Activated CD8-positive, alpha-beta T cell treated with anti-CD3 and anti-CD28 coated beads for 36 hours (primary cell): ENCODE measurements at places on chromosomes 2 and 18. TPM values are rescaled to one million over a fixed set of nuclear protein-coding genes. Genes with fewer than 3 reads are reported as not detected.
A peak's percentile ranks its signal among the peaks of the same experiment; 100 is the strongest.

NCKAP5 gene
- not detected for total RNA-seq

MAPK4 gene
- not detected for total RNA-seq

RBM43 gene
- 3.4 TPM for total RNA-seq

TDRD15 gene
- total RNA-seq, result not detected

- peaks cover 2% of the 10 kb centered on the region for H3K27me3 ChIP-seq
- H3K4me3 ChIP-seq, result no peak overlapping the region
- no peak for DNase-seq
- no peaks in the 10 kb centered on the region for H3K4me1 ChIP-seq
- H3K27ac ChIP-seq, result no peak overlapping the region
Measured at GRCh38 chr2:5482929-5483331, 209.3 kb upstream of the SOX11 start.

- peak; percentile 39 for DNase-seq
- H3K27ac ChIP-seq, result no peak overlapping the region
- no peaks in the 10 kb centered on the region for H3K36me3 ChIP-seq
- H3K4me3 ChIP-seq, result no peak overlapping the region
Measured at GRCh38 chr2:68971591-68972231, 2.7 kb upstream of the GKN1 start.

DNA sequence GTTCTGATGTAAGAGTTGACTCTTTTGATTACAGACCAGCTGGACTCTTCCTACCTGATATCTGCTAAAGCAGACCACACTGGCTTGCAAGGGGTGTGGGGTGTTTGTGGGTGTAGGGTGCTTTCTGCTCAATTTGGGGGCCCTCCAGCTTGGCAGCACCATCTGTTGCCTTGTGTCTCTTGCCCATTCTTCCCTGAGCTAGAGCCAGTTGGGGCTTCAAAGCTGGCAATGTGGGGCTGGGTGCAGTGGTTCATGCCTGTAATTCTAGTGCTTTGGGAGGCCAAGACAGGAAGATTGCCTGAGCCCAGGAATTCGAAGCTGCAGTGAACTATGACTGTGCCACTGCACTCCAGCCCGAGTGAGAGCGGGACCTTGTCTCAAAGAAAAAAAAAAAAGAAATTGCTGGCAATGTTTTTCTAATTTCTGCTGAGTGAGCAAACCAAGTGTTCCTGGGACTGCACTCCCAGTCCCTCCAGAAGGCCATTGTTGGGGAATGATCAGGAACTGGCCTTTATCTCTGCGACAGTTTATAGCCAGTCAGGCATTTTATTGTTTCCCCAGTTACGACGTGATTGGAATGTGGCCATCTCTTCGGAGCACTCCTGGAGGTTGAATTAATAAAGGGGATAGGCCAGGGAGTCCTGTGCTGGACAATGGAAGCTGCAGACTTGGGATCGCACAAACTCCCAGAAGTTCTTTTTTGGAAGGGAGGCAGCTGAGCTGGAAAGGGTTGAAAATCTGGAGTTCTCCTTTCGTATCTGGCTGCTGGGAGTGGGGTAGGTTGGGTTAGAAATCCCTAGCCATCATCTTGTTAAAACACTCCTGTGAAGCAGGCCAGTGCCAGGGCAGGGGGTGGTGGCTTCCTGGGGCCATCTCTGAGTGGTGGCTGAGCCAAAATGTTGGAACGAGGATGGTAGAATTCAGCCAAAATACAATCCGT is 57.2 kb downstream of the LIPG start:
- H3K27me3 ChIP-seq, result peaks cover 12% of the 10 kb centered on the region
- H3K27ac ChIP-seq, result no peak overlapping the region
- no peak overlapping the region for H3K4me3 ChIP-seq
- no peaks in the 10 kb centered on the region for H3K36me3 ChIP-seq
- DNase-seq, result no peak

- DNase-seq, result no peak
- H3K27ac ChIP-seq, result no peak overlapping the region
- no peaks in the 10 kb centered on the region for H3K27me3 ChIP-seq
Measured at GRCh38 chr2:217858519-217859491, 144.0 kb downstream of the TNS1 start.

DNA sequence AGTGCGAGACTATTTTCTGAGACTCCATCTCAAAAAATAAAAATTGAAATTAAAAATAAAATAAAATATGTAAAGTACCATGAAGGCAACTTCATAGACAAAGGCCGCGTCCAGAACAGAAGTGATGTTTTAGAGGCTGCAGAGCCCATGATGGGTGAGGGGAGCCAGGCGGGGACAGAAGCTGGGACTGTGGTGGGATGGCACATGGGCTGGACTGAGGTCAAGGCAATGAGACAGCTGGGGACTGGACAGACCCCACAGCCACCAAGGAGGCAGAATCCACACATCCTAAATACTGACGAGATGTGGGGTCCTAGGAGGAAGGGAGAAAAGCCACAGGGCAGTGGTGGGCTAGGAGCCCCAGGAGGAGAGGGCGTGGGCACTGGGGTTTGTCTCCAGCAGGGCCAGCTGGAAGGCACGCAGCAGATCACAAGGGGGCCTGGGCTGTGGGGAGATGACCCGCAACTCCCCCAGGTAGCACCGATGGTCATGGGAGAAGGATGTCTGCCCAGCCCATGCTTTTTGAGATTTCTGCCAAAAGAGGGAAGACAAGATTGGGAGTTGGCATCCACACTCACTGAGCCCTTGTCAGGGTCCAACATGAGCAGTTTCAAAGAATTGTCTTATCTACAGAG is 74.3 kb downstream of the KCNF1 start:
- DNase-seq, result no peak
- H3K4me3 ChIP-seq, result no peak overlapping the region
- no peaks in the 10 kb centered on the region for H3K36me3 ChIP-seq
- no peak overlapping the region for H3K27ac ChIP-seq
- no peaks in the 10 kb centered on the region for H3K4me1 ChIP-seq
- no peaks in the 10 kb centered on the region for H3K27me3 ChIP-seq

DNA sequence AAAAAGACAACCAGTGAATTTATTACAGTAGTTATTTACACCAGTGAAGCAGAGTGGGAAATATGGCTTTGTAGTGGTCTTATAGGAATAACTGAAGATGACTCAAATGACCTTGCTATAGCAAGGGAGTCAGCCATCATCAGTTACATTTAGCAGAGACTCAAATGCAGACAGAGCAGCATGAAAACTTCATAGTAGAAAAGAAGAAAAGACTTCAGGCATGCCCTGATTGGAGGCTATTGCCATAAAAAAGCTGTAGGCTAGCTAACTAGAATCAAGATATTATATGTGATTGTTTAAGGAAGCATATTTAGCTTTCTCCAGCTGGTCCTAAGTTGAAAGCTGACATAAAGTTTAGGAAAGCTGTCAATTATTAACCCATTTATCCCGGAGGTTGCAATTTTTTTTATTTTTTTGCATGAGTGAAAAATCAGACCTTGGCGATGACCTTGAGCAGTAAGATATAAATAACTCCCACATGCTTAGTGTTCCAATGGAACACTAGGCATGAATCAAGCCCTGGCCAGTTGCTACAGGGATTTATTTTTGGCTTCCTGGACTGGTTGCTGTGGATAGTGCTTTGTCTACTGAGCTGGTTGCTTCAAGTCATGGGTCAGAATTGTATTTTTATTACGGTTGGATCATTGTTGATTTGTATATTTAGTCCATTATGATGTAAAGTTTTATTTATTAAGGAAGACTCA is 675.6 kb upstream of the VRK2 start:
- H3K4me1 ChIP-seq, result no peaks in the 10 kb centered on the region
- H3K36me3 ChIP-seq, result no peaks in the 10 kb centered on the region
- H3K27ac ChIP-seq, result no peak overlapping the region
- DNase-seq, result no peak
- no peak overlapping the region for H3K4me3 ChIP-seq

GRCh38 chr2:235654103-235654813 is 160.4 kb downstream of the AGAP1 start:
- no peaks in the 10 kb centered on the region for H3K4me1 ChIP-seq
- no peak overlapping the region for H3K27ac ChIP-seq
- peaks cover 21% of the 10 kb centered on the region for H3K27me3 ChIP-seq
- H3K4me3 ChIP-seq, result no peak overlapping the region
- DNase-seq, result no peak

DNA sequence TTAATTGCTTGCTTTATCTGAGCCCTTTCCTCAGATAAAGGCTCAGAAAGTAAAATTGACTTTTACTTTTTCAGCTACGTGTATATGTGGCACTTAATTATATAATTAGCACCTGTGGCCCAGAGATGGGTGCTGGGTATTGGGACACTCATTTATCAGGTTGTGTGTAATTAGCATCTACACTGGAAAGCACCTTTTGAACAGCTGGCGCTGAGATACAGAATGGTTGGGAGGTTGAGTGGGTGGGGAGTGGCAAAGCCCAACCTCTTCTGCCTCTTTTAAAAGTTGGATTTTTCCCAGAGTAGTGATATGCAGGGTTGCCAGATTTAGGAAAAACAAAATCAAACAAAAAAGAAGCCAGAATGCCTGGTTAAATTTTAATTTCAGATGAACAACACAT is 23.9 kb downstream of the SPTBN1 start:
- H3K4me3 ChIP-seq, result no peak overlapping the region
- DNase-seq, result no peak
- no peak overlapping the region for H3K27ac ChIP-seq
- no peaks in the 10 kb centered on the region for H3K4me1 ChIP-seq
- no peaks in the 10 kb centered on the region for H3K27me3 ChIP-seq
- H3K36me3 ChIP-seq, result no peaks in the 10 kb centered on the region

DNA sequence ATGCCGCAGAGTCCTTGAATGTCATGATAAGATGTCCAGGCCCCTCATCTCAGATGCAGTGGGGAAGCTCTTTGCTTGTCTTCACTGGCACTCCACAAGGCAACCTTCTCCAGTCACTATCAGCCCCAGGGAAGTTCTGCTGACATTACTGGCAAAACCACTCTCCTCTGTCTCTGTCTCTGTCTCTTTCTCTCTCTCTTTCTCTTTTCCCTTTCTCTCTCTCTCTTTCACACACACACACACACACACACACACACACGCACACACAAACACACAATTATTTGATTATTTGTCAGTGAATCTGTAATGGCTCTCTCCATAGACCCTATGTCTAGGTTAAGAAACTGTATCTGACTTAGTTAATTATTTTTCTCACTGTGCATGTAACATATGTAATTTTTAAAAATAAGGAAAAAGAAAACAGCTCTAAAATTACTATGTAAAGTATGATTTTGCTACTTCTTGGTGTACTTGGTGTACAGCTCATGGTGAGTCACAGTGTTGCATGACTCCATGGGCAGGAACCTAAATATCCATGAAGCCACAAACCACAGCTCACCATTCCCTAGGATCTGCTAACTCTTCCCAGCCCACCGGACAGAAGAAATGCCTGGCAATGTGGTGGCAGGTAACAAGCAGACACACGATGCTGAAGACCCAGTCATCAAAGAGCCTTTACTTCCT is 594.9 kb upstream of the ID2 start:
- H3K27me3 ChIP-seq, result no peaks in the 10 kb centered on the region
- no peak overlapping the region for H3K27ac ChIP-seq
- H3K36me3 ChIP-seq, result no peaks in the 10 kb centered on the region

DNA sequence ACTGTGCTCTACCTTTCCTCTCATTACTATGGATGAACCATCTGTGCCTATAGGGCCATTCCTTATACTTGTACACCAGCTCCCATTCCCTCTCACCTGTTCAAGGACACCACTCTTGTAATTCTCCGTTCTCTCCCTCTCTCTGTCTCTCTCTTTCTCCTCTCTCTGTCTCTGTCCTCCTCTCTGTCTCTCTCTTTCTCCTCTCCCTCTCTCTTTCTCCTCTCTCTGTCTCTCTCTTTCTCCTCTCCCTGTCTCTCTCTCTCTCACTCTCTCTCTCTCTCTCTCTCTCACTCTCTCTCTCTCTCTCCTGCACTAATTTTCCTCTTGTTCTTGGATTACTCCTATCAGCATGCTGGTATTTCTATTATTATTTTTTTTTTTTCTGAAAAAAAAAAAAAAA is 78.9 kb upstream of the RMDN2 start:
- peaks cover 11% of the 10 kb centered on the region for H3K27me3 ChIP-seq
- H3K4me1 ChIP-seq, result peaks cover 9% of the 10 kb centered on the region
- DNase-seq, result no peak
- no peak overlapping the region for H3K4me3 ChIP-seq
- H3K36me3 ChIP-seq, result no peaks in the 10 kb centered on the region

DNA sequence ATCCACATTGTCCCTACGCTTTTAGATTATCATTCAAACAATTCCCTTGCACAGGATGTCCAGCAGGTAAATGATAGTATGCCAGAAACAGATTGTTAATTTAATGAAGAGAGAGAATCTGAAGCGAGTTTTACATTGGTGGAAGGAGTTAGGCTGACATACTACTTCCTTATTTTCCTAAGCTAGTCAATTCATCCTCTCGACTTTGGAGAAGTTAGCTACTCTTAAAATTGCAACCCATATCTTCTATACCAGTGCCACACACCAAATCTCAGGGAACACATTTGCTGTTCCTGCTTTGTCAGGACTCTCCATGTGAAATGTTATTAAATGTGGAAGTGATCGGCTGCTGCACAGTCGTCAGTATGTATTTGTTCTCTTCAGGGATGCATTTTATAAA is 249.2 kb downstream of the NAPG start:
- no peak overlapping the region for H3K4me3 ChIP-seq
- H3K36me3 ChIP-seq, result no peaks in the 10 kb centered on the region
- DNase-seq, result no peak
- H3K27ac ChIP-seq, result no peak overlapping the region

DNA sequence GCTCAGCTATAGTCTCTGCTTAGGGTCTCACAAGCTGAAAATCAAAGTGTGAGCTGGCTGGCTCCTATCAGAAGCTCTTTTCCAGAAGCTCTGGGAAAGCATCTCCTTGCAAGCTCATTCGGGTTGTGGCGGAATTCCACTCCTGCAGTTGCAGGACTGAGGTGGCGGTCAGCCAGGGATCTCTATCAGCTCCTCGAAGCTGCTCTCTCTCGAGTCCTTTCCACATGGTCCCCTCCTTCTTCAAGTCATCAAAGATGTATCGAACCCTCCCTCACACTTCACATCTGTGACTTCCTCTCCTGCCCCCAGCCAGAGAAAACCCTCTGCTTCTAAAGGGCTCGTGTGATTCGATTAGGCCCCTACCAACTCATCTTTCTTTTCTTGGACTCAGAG is 141.7 kb downstream of the ZFP36L2 start:
- H3K4me3 ChIP-seq, result no peak overlapping the region
- H3K27me3 ChIP-seq, result no peaks in the 10 kb centered on the region
- H3K4me1 ChIP-seq, result peaks cover 22% of the 10 kb centered on the region

DNA sequence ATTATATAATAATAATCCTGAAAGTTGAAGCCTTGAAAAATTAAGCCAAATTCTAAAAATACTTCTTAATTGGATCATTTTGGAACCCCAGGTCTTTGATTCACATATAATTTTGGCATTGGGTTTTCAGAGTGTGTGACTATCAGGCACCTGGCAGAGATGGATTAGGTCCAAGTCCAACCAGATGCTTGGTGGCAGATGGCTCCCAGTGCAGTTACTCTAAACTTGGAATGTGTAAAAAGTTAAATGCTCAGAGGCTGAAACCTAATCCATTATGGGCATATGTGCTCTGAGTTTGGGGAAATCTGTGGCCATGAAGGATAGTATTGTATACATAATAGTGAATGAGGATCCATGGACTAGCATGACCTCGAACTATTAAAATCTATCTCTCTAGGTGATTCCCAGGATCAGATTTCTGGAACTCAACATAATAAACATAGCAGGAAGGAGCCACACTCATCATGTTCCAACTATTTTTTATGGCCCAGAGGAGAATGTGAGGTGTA is 333.0 kb downstream of the RPRM start:
- no peaks in the 10 kb centered on the region for H3K36me3 ChIP-seq
- DNase-seq, result no peak
- no peak overlapping the region for H3K27ac ChIP-seq
- H3K4me1 ChIP-seq, result no peaks in the 10 kb centered on the region

- H3K27me3 ChIP-seq, result peaks cover 17% of the 10 kb centered on the region
- no peak overlapping the region for H3K27ac ChIP-seq
- no peak for DNase-seq
- no peak overlapping the region for H3K4me3 ChIP-seq
- peaks cover 6% of the 10 kb centered on the region for H3K4me1 ChIP-seq
Measured at GRCh38 chr2:471560-471959, 183.7 kb upstream of the ALKAL2 start.
